ENCODE measurements at places on chromosomes 3 and 15. TPM values are rescaled to one million over a fixed set of nuclear protein-coding genes. Genes with fewer than 3 reads are reported as not detected.

DNA sequence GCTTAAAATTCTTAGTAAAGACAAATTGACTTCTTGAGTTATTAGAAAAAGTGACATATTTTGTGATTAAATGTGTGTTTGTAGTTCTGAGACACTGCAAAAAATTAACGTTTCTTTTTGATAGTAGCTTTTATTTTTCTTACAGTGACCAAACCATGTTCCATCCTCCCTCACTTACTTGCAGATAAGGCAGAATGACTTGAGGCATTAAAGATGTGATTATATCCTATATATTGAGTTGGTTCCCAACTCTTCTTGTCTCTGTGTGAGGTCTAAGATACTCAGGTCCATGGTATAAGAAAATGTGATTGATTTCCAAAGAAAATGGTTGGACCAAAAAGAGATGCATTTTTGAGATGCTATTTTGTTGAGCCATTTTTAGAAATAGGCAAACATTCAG lies 238.3 kb upstream of the NR2F2 start:
- DNase-seq, result no peak

GRCh38 chr3:30720586-30721313 lies 114.3 kb downstream of the TGFBR2 start:
- DNase-seq, result no peak

HDC gene
- not detected for total RNA-seq

GRCh38 chr3:89692601-89693000 lies 585.2 kb downstream of the EPHA3 start:
- DNase-seq, result no peak

ARID3B gene
- 154 TPM for total RNA-seq

MKRN2OS gene
- total RNA-seq, result not detected

KBTBD13 gene
- total RNA-seq, result not detected

EIF4G1 gene
- total RNA-seq, result 346 TPM

DNA sequence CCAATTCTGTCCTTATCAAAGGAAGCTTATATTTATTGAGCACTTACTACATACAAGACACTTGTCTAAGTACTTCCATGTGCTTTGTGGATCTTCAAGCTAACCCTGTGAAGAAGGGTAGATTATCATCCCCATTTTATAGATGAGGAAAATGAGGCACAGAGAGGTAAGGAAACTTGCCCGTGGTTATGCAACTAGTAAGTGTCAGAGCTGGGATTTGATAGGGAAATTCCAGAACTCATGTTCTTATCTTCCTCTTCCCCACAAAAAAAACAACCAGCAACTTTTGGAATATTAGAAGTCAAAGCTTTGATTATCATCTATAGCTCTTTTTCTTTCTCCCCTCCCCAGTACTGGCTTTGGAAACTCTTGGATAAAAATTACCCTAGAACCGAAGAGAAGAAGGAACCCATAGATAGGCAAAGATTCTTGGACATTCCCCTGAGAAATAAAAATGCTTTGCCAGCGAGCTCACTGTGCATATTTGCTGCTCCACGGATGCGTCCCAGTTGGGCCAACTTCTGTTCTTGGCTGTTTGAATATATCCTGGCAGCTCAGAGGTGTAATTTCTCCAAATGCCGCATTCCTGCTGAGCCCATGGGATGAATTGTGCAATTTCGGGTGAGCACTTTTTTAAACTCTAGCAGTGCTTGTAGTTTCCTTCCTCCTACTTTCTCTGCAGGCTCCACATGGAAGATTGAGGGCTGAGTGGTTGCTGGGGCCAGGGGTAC lies 591.5 kb upstream of the CFAP20DC start:
- DNase-seq, result no peak

GRCh38 chr15:71116366-71116765 lies 1.1 kb downstream of the THSD4 start:
- no peak for DNase-seq

EPHA3 gene
- total RNA-seq, result 9.9 TPM

HPS3 gene
- 12.1 TPM for total RNA-seq

GRCh38 chr15:71660501-71660900 lies 149.9 kb upstream of the NR2E3 start:
- DNase-seq, result peak; percentile 29

DNA sequence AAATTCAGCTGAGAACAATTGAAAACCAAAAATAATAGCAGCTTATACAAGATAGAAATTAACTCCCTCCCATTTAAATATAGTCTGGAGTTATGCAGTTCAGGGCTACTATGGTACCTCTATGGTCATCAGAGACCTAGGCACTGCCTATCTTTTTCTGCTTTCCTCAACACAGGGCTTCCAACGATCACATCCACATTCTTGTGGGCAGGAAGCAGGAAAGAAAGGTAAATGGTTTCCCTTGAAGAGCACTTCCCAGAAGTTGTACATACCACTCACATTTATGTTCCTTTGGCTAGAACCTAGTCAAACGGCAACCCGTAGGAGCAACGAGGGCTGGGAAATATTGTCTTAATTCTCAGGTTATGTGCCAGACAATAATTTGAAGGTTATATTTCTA lies 197.7 kb upstream of the PRICKLE2 start:
- no peak for DNase-seq

DNA sequence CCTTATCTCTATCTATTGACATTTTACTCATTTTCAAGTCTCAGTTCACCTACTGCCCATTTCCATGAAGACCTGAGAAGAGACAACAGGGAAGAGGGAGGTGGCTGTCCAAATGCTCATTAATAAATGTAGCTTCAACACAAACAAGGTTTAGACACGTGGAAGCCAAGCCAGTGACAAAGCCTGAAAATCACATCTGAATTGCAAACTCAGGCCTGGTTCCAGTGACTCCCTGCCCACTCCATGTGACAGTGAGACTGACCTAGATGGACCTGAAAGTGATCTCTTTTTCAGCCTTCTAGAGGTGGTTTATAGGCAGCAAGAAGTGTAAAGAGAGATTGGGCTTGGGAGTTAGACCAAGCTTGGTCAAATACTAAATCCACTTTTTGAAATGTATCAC lies 126.6 kb upstream of the BCL6 start:
- no peak for DNase-seq

SATB1 gene
- total RNA-seq, result 80.5 TPM

DNA sequence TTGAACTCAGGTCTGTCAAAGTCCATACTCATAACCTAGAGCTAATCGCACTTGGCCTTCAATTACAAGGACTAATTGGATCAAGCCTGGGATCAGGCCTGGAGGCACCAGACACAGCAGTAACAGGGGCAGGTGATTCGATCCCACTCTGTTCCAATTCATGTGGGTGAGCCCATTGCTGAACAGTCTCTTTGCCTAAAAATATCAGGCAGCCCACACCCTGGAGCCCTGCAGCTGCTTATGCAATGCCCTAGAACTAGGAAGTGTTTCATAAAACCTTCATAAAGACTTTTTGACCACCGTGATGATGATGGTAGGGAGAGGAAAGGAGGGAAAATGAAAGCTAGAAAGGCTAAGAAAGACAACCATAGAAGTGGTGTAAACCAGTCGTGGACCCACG lies 47.8 kb upstream of the NEO1 start:
- no peak for DNase-seq

RBPMS2 gene
- total RNA-seq, result 2.0 TPM

DNA sequence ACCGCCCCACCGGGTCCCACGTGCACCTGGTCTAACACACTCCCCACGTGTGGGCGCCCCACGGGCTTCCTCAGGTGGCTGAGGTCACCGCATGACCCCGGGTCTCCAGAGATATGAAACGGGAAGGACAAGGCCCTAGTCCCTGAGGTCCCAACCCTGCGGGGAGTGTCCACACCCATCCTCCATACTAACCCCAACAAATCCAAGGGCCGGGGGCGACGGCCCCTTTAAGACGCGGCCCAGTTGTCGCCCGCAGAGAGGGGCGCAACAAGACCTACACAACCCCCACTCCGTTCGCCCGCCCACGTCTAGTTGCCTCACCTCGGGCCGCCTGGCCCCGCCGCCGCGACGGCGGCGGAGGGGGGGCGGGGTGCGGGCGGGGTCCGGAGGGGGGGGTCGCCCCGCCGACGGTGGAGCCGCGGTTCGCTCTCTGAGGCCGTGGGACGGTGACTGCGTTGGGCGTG lies 396 bp downstream of the INO80 start:
- peak; percentile 70 for DNase-seq

GP5 gene
- total RNA-seq, result 0.15 TPM

GABRB3 gene
- total RNA-seq, result 287 TPM

ZBTB20 gene
- total RNA-seq, result 27.5 TPM

- no peak for DNase-seq
Observed at GRCh38 chr3:6120786-6121185, 740.1 kb upstream of the GRM7 start.

GRCh38 chr3:39434574-39434973 lies 28.1 kb downstream of the RPSA start:
- DNase-seq, result no peak

DNA sequence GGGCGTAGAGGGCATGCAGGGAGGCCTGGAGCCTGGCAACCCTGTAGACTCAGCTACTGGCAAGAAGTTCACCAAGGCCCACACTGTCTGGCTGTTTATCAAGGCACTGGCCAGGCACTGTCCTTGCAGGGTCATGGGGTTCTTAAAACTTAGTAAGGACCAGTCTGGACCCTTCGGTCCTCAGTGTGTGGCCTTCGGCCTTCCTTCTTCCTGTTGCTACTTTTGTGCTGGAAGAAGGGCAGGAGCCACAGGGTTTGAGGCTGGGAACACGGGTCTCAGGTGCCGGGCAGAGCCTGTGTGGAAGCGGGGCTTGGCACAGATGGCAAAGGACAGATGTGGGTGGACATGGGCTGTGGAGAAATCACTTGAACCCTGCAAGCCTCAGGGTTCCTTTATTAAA lies 76.6 kb downstream of the SNRK start:
- no peak for DNase-seq

- no peak for DNase-seq
Observed at GRCh38 chr3:188351648-188352047, 197.7 kb downstream of the LPP start.

DNA sequence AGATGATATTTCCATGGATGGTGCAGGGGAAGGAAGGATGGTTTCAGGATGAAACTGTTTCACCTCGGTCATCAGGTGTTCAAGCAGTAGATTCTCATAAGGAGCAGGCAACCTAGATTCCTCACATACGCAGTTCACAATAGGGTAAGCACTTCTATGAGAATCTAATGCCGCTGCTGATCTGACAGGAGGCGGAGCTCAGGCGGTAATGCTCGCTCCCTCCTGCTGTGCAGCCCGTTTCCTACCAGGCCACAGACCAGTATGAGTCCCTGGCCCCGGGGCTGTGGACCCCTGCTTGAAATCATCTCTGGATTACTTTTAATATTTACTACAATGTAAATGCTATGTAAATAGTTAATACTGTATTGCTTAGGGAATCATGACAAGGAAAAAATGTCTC lies 241.8 kb downstream of the ROBO2 start:
- DNase-seq, result peak; percentile 57

PODXL2 gene
- 139 TPM for total RNA-seq

DNA sequence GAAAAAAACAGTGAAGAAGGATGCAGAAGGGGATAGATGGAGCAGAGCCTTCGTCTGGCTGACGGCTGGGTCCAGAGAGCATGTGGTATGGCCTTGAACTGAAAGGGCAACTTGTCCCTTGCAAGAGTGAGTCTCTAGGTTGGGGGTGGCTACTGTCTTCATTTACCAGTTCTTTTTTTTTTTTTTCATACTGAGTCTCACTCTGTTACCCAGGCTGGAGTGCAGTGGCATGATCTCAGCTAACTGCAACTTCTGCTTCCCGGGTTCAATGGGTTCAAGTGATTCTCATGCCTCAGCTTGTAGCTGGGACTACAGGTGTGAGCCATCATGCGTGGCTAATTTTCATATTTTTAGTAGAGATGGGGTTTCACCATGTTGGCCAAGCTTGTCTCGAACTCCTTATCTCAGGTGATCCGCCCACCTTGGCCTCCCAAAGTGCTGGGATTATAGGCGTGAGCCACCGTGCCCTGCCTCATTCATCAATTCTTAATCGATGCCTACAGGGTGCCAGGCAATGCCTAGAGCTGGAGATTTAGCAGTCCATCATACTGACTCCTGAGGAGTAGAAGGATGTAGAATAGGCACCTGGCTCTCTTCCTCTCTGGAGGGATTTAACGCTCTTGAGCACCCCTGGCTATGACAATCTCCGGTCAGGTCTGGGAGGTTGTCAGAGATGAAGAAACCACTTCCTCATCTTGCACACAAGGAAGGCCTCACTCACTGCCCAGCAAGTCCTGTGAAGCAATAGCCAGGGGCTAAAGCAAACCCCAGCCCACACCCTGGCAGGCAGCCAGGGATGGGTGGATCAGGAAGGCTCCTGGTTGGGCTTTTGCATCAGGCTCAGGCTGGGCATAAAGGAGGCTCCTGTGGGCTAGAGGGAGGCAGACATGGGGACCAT lies at the start of gene CAMP:
CAMP (plus strand) TSS at position 880 of the 898 bp plus-strand sequence; CDS start at position 897, 17 bp downstream.
- DNase-seq, result no peak

NMB gene
- total RNA-seq, result 6.9 TPM

GRCh38 chr3:157134620-157135191 lies 25.2 kb downstream of the CCNL1 start:
- DNase-seq, result no peak

SKOR1 gene
- 4.0 TPM for total RNA-seq

DNA sequence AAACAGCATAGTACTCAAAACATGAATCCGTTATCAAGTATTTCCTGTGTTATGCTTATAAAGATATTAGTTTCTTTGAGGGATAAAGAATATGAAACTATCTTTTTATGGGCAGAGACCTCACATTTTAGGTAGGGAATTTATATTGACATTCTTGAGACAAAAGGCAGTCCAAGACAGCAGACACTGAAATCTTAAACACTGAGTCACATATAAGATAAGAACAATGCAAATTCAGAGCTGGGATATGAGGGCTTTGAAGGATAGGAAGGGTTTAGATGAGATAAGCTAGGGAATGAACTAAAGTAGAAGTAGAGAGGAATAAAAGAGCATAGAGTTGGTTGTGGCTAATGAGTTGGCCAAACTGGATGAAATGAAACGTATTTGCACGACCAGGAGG lies 58.4 kb downstream of the ASTE1 start:
- no peak for DNase-seq

KIF7 gene
- total RNA-seq, result 9.3 TPM

DNA sequence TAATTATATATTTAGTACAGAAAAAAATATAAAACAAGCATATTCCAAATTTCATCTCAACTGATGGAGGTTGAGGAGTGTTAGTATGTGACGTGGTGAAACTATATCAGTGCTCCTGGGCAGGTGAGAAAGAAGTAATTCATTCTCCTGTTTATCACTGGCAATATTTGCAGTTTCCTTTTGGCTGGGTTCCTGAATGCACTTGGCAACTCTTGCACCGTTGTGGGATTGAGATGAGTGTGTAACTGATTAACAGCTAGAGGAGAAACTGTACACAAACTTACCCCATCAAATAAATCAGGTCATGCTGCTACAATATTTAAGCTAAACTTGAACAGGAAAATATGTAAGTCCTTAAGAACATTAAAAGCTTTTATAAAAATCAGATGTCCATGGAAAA lies 2.1 kb upstream of the ATP13A4 start:
- no peak for DNase-seq

SPINT1 gene
- 6.0 TPM for total RNA-seq
